ENCODE measurements at places on chromosomes 11 and 22. TPM values are rescaled to one million over a fixed set of nuclear protein-coding genes. Genes with fewer than 3 reads are reported as not detected.

Gene GLB1L3
- not detected for total RNA-seq

Gene APOBEC3A
- not detected for total RNA-seq

Gene IRAG1
- 1.3 TPM for total RNA-seq

Gene PATE2
- total RNA-seq = not detected

Gene TCN1
- 1.4 TPM for total RNA-seq

Gene MYO18B
- total RNA-seq = not detected

Gene VSTM5
- total RNA-seq = not detected

Gene TRIM29
- 226 TPM for total RNA-seq

Gene LSP1
- 0.05 TPM for total RNA-seq

Gene RASD2
- 0.05 TPM for total RNA-seq

DNA sequence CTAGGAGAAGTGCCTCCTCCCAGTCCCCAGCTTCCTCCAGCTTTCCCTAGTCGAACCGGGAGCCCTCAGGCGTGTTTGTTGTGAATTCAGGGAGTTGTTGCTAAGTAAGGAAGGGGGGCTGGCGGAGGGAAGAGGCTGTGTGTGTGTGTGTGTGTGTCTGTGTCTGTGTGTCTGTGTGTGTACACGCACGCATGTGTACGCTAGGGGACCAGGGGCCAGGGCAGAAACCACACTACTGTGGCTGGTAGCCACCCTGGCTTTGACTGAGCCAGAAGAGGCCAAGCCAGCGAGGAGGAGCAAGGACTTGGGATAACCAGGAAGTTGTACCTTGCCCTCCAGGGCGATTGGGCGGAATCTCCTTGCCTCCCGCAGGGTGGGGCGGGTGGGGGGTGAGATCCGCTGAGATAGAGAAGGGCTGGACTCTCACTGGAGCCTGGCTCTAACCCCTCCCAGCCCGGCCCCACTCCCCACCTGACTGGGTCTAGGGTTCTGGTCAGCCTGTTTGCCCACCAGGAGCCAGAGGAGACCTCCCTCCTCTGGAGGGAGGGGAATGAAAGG is 7.5 kb downstream of the BCL9L start:
- DNase-seq = peak; percentile 96

- no peak for DNase-seq
Observed at GRCh38 chr11:1589996-1590395, 4.9 kb upstream of the KRTAP5-1 start.

DNA sequence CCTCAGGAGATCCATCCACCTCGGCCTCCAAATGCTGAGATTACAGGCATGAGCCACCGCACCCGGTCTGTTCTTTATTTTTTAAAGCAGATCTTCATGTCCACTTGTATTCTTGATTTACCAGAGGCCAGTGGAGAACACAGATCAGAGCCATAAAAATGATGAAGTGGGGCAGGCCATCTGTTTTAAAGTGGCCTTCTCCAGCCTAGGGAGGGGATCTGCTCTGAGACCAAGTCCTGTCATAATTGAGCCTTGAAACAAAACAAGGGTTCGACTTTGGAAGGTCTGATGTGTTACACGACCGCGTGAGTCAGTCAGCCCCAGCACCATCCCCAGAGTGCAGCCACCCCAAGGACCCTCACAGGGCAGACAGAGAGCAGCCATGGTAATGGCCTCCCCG is 27.5 kb downstream of the ABCC8 start:
- DNase-seq = no peak

- no peak for DNase-seq
Observed at GRCh38 chr11:33893711-33894397, 2.0 kb upstream of the LMO2 start.

DNA sequence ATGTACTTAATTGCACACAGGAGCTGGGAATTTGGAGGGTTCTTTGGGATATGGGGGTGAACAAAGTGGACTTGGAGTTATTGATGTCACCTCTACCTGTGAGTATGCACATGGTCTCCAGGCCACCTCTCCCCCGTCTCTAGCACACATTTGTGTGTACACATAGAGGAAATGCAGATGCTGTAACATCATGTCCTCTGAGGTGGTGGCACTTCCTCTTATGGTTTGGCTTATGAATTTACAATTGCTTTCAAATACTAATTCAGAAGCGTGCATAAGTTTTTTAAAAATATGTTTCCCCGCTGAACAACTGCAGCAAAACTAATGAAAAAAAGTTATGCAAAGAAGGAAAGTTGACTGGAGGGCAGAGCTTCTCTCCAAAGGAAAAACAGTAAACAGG is 152.0 kb upstream of the TENM4 start:
- no peak for DNase-seq

GRCh38 chr11:69096473-69096872 is 47.7 kb downstream of the TPCN2 start:
- no peak for DNase-seq

GRCh38 chr22:48840112-48840949 is 987.3 kb downstream of the BRD1 start:
- DNase-seq = no peak

GRCh38 chr11:68213555-68214172 is 568 bp upstream of the KMT5B start:
- peak; percentile 94 for DNase-seq

GRCh38 chr11:65500387-65501185 is 1.7 kb downstream of the MALAT1 start:
- peak; percentile 88 for DNase-seq

DNA sequence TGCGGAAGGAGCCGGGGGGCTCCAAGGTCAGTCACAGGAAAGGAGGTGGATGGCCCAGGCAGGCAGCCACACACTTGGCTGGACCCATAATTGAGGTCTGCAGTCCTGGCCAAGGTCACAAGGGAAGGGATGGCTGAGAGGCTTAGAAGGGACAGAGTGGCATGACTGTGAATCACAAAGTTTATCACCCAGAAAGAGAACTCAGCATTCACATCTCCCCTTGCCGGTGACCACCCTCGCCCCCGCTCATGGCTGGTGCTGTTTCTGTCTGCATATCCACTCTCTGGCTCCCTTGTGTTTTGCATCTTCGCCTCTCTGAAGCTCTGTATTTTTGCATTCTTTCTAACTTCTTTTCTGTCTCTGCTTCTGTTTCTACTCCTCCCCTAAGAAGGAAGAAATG is 117.5 kb downstream of the FEZ1 start:
- DNase-seq = no peak

DNA sequence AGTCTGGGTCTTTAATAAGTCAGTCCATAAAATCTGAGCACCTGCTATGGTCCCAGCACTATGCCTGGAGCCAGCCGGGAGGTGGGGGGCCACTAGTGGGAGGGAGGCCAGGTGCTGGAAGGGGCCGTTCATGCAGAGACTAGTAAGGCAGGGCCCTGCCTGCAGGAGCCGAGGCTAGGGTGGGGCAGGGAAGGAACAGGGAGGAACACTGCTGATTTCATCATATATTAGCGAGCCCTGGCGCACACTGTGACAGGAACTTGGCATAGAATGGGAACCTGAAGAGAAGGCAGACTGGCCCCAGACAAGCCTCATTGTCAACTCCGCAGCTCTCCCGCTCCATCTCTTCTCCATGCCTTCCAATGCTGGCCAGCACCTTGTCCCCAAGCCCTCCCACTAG is 7.1 kb downstream of the VSIG10L2 start:
- DNase-seq = peak; percentile 36

- no peak for DNase-seq
Observed at GRCh38 chr22:17370026-17370765, 936 bp downstream of the CECR2 start.

- no peak for DNase-seq
Observed at GRCh38 chr11:115155320-115155719, 348.9 kb downstream of the CADM1 start.

GRCh38 chr11:69260622-69261021 is 33.3 kb upstream of the MYEOV start:
- no peak for DNase-seq

- DNase-seq = no peak
Observed at GRCh38 chr11:74749965-74750296, 1.3 kb downstream of the RNF169 start.

DNA sequence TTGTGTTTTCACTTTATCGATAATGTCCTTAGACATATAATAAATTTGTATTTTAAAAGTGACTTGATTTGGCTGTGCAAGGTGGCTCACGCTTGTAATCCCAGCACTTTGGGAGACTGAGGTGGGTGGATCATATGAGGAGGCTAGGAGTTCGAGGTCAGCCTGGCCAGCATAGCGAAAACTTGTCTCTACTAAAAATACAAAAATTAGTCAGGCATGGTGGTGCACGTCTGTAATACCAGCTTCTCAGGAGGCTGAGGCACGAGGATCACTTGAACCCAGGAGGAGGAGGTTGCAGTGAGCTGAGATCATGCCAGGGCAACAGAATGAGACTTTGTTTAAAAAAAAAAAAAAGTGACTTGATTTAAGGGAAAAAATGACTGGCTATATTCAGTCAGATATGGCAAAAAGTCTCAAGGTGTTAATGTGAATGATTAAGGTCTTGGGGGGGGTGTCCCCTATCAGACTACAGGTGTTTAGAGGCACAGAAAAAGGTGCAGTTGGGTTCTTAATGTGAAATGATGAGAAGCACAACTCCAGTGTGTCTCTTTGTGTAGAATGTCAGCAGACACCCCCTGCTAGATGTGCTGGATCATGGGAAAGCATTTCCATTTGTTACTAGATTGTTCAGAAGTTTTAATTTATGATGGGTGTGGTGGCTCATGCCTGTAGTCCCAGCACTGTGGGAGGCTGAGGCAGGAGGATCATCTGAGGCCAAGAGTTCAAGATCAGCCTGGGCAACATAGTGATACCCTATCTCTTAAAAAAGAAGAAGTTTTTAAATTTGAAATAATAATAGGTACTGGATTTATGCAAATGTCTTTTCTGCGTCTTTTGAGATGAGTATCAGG is 17.0 kb downstream of the NEAT1 start:
- DNase-seq = peak; percentile 33

GRCh38 chr11:1146365-1146764 is 11.4 kb upstream of the MUC5AC start:
- no peak for DNase-seq

DNA sequence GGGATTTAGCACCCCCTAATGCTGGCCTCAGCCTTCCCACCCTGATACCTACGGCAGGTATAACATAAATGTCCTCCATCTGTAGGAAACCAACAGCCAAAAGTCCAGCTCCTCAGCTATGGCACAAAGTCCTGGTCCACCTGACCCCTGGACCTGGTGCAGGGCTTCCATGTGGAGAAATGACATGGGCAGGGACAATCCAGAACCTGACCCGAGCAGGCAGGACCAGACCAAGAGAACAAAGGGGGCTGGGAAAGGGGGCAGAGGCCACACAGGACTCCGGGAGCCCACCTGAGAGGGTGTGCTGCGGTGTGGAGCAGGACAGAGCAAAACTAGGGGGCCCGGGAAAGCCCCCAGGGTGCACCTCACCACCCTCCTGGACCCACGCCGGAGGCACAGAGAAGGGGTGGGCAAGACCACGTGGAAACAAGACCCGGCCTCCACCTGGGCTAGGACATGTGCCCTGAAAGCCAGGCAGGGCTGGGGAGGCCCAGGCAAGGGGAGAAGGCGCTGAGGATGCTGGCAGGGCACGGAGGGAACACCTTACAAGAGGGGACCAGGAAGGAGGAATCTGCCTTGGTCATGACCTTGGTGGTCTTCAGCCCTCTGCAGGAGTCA is 368.9 kb downstream of the SHANK2 start:
- DNase-seq = no peak

- DNase-seq = no peak
Observed at GRCh38 chr22:21791635-21792625, 56.3 kb upstream of the YPEL1 start.

DNA sequence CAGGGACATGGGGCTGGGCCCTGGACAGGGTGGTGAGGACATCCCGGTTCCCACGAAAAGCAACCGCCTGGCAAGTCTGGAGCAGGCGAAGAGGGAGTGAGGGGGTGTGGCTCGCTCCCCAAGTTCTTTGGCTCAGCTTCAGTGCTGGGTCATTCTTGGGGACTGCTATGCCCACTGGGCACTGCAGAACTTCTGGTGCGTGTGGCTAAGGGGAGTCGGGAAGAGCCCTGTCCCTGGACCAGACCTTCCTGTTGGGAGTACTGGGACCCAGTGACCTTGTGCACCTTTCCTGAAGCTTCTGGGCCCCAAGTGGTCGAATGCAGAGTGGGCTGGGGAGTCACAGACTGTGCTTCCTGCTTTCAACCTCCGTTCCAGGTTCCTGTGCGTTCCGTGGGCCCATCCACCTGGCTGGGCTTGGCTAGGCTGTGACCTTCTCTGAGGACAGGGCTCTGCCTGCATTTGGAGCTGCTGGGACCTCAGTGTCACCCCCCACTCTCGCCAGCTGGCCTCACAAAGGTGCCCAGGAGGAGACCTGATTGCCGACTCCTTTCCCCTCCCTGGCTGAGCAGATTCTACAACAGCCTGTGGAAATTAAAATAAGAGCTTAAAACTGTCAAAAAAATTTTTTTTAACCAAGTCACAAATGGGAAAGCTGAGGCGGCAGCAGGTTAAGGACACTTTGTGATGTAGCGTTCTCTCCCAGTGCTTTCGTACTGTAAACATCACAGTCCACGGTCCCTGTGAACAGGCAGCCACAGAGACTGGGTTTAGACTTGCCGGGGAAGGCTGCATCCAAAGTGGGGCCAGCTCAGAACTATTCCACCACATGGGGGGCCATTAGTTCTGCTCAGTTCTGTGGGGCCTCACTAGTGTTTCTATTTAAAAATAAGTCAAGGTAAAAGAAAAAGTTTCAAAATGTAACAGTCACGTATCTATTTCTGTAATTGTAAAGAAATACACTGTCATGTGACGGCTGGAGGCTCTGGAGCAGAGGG is 63.8 kb upstream of the WNT7B start:
- no peak for DNase-seq

DNA sequence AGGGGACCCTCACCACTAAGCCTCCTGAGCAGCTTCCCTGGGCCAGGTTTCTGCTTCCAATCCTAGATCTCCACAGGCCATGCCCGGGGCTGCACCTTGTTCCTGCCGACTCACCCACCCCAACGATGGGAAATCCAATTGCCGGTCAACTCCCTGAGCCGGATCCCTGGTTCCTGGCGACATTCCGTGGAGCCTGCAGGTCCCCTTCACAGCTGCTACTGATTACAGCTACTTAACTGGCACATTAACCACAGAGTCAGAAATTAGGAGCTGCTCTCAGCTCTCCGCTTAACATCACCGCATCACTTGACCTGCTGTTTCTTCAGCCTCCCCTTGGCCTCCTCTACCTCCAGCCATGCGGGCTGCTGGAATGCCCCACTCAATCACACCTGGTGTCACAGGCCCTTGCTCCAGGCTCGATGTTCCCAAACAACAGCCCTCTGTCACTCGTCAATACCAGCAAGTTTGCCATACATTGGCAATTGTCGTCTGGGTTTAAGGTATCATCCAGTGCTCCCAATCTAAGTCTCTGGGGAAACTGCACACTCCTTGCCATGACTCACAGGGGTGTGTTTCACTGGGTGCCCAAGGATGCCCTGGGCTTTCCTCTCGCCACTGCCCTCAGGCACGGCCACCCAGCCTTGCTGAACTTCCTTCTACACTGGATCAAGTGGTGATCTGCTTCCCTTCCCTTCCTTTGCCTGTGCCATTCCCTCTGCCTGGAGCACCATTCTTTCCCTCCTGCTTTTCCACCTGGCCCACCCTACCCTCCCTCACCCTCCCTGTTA is 181.0 kb downstream of the MN1 start:
- no peak for DNase-seq

- DNase-seq = no peak
Observed at GRCh38 chr11:115100706-115101105, 403.5 kb downstream of the CADM1 start.

GRCh38 chr11:26264266-26264665 is 67.7 kb upstream of the ANO3 start:
- no peak for DNase-seq

- DNase-seq = no peak
Observed at GRCh38 chr11:92198268-92198667, 26.4 kb upstream of the FAT3 start.
